ENCODE measurements at places on chromosomes 3 and 15. TPM values are rescaled to one million over a fixed set of nuclear protein-coding genes. Genes with fewer than 3 reads are reported as not detected.

DNA sequence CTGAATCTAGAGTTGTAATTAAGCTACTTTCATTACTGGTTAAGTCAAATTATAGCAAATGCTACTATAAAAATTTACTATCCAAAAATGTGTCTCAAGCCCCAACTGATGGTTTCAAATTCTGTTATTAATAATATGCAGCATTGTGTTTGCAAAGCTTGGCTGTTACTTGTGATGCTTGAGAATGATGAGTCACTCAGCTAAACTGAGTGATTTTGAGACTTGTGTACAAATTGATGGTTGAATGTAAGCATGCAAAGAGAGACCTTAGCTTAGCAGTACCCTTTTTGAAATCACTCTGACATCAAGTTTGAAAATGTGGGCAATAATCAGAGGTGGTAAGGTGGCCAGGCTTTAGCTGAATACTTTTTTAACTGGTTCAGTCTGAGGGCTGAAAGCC, 27.6 kb downstream of the OPA1 start:
- DNase-seq, result no peak

The DUOXA1 gene
- polyA plus RNA-seq, result 1.0 TPM

GRCh38 chr3:142963516-142964448, at the start of gene PAQR9:
PAQR9 (minus strand) TSS chr3:142963674; CDS start chr3:142963336, 338 bp downstream.
- DNase-seq, result no peak

GRCh38 chr15:60392986-60393790, 4.6 kb downstream of the ANXA2 start:
- peak; percentile 71 for DNase-seq

The KAT2B gene
- 5.3 TPM for polyA plus RNA-seq

- DNase-seq, result no peak
These were observed 58.5 kb downstream of the TIPARP start for GRCh38 chr3:156732715-156733421.

GRCh38 chr3:112357930-112358780, 25.2 kb downstream of the CD200 start:
- no peak for DNase-seq

DNA sequence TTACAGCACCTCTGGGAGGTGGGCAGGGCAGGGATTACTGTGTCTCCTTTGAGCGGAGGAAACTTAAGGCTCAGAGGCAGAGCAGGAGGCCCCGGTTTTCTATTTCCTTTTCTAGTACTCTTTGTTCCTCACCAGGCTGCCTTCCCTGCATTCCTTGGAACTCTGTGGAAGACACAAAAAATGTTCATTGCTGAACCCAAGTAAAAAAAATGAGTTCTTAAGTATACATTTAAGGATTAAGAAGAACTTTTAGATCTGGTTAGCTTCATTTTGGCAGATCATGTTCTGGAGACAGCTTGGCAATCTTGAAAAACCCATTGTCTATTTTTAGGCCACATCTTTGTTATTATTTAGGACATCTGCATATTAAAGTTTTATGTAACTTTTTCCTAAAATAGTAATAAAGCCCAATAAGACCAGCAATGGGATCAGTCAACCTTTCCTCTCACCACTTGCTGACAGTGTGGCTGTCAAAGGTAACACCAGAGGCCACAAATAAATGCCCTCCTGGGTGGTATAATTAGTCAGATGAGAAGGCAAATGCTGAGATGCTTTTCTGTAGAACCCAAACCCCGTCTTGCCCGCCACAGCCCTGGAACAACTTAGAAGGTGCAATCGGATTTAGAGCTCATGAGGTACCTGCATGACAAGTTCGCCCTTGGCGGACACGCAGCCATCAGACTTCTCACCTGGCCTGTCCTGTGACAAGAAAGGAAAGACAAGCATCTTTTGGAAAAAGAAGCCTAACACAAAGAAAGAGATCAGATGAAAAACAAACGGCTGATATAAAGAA, 97.2 kb downstream of the DGKG start:
- DNase-seq, result no peak

GRCh38 chr3:194100856-194101390, 35.0 kb upstream of the HES1 start:
- no peak for DNase-seq

DNA sequence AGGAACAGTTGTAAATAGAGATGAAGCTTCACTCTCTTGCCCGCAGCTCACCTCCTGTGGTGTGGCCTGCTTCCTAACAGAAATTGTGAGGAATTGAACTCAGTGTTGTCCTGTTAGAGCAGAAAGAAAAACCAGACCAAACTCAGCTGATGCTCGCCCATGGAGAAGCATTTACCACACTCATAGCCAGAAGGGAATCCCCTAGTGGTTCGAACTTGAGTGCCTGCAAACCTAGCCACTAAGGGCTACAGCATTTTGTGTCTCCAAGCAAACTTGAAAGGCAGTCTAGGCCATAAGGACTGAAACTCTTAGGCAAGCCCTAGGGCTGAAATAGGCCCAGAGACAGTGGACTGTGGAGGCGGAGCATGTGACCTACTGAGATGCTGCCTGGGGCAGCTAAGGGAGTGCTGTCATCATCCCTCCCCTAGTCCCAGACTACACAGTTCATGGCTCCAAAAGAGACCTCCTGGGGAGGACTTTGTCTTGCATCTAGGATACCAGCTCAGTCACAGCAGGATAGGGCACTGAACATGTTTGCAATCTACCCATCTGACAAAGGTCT, 44.5 kb upstream of the MCTP2 start:
- DNase-seq, result no peak

The GRAMD1C gene
- polyA plus RNA-seq, result 45.5 TPM

The ZNF80 gene
- not detected for polyA plus RNA-seq

- peak; percentile 76 for DNase-seq
These were observed 587 bp downstream of the PIGX start for GRCh38 chr3:196712514-196713413.

DNA sequence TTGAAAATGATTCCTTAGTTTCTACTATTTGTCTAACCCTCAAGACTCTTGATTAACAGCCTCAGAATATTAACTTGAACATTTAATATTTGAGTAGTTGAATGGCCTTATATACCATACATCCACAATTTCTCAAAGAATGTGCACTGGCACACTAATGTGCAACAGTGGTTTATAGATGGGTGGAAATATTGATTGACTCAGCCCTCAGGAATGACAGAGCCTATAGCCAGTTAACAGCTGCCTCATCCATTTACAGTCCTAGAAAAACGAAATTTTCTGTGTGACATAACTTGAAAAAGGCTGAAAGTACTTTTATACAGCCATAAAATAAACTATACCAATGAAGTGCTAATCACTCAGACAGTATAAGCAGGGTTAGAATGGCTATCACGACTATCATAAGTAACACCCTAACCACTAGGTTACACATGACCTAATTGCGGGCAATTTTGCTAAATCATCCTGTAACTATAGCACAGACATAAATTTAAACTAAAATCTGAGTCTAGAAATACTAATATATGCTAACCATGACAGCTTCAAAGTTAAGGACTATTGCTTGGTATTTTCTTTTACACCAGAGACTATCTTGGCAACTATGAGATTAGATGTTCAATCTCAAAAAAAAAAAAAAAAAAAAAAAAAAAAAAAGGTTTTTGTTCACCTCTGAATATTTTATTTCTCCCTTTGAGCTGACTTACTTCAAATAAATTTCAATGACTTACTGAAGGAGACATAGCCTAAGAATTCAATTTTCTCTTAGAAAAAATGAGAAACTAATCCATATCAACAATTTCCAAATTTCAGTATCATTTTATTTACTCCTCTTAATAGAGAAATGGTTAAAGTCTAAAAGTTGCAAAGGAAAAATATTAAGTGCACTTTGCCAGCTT, 9.3 kb downstream of the SECISBP2L start:
- no peak for DNase-seq

- no peak for DNase-seq
These were observed 63.9 kb upstream of the HES1 start for GRCh38 chr3:194072097-194072428.

GRCh38 chr15:27248251-27248650, 277.3 kb downstream of the GABRG3 start:
- DNase-seq, result no peak

- DNase-seq, result no peak
These were observed 47.1 kb downstream of the FOXP1 start for GRCh38 chr3:71536376-71536965.

The BTLA gene
- polyA plus RNA-seq, result 0.50 TPM

The ISLR gene
- 73.7 TPM for polyA plus RNA-seq

DNA sequence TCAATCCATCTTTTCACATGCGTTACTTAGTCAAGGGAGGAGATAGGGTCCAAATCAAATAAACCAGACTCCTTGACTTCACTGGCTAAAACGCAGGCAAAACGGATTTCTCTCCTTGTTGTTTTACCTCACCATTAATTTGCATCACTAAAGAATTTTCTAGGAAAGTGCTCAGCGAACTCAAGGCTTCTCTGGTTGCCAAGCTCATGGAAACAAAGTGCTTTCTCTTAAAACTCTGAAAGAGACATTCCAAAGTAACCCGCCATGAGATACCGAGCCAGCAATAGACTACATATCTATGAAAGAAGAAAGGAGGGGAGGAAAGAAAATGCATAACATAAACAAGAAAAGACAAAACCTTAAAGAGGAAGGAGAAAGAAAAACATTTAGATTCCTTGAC, 211.7 kb upstream of the WNT5A start:
- DNase-seq, result no peak

DNA sequence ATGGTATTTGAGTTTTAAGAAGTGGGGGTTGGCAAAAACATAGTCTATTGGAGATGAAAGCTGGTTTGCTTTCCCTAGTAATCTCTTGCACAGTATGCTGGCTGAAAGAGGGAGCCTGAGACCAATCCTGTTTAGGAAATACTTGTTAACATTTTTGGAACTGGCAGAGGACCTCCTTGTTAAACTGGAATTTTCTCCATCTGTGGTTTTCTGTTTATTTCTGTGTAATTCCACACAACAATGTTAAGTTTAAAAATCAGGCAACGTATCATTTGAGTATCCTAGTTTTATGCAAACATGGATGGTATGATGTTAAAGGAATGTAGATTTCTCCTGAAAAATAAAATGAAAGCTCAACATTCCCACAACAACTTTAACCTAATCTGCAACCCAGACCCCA, 536.0 kb upstream of the TBL1XR1 start:
- no peak for DNase-seq

GRCh38 chr3:45575386-45575923, 19.1 kb upstream of the LIMD1 start:
- no peak for DNase-seq

The ACTL6A gene
- polyA plus RNA-seq, result 143 TPM

- peak; percentile 29 for DNase-seq
These were observed 603 bp upstream of the SELENOK start for GRCh38 chr3:53892286-53892637.

GRCh38 chr3:50516440-50516871, 13.0 kb upstream of the CACNA2D2 start:
- peak; percentile 18 for DNase-seq

- DNase-seq, result no peak
These were observed 18.4 kb upstream of the NEK10 start for GRCh38 chr3:27387625-27388024.

The GBE1 gene
- polyA plus RNA-seq, result 14.1 TPM

- DNase-seq, result peak; percentile 85
These were observed 46.8 kb upstream of the SLC6A1 start for GRCh38 chr3:10945683-10946287.

The MUSTN1 gene
- 21.7 TPM for polyA plus RNA-seq

GRCh38 chr3:73516631-73517030, 108.1 kb downstream of the PDZRN3 start:
- peak; percentile 59 for DNase-seq

DNA sequence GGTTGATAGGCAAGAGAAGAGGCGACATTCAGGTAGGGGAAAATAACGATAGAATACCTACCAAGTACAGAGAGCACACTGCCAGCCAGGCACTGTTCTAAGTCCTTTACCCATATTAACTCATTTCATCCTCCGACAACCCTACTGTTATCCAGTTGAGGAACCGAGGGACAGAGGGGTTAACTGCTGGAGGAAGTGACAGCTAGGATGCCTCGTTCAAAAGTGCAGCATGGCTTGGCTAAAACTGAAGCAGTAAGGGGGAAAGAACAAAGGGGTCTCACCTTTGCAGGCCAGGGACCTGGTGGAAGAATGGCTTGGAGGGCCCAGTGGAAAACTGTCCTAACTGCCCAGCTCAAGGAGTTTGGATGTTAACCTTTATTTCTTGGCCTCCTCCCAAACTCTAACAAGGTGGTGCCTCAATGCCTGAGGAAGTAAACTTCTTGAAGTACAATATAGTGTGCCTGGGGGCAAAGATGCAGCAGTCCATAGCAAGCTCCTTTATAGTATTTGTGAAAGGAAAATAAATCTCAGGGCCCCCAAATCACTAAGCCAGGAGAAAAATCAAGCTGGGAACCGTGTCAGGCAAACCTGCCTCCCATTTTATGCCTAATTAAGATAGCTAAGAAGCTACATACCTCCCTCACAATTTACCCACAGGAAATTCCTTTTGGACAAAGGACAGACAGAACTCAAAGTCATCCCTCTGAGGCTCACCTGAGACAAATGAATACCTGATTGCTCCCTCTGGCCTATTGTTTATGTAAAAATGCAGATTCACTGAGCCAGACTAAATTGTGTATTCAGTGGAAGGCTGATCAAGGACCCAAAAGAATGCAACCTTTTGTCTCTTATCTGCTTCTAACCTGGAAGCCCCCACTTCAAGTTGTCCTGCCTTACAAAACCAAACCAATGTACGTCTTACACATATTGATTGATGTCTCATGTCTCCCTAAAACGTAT, 1.6 kb upstream of the ITGB5 start:
- no peak for DNase-seq

- peak; percentile 14 for DNase-seq
These were observed 844 bp upstream of the UQCC5 start for GRCh38 chr3:52535411-52536111.

The KBTBD8 gene
- 8.4 TPM for polyA plus RNA-seq

The EFHB gene
- polyA plus RNA-seq, result 32.9 TPM

The ST6GAL1 gene
- 12.8 TPM for polyA plus RNA-seq

- DNase-seq, result no peak
These were observed 26.1 kb downstream of the KY start for GRCh38 chr3:134624537-134625287.

- DNase-seq, result peak; percentile 70
These were observed 33.1 kb downstream of the MRAS start for GRCh38 chr3:138381413-138381901.

GRCh38 chr15:80072285-80072994, 13.0 kb downstream of the ZFAND6 start:
- DNase-seq, result no peak

GRCh38 chr3:121515313-121515712, 30.5 kb downstream of the POLQ start:
- no peak for DNase-seq

DNA sequence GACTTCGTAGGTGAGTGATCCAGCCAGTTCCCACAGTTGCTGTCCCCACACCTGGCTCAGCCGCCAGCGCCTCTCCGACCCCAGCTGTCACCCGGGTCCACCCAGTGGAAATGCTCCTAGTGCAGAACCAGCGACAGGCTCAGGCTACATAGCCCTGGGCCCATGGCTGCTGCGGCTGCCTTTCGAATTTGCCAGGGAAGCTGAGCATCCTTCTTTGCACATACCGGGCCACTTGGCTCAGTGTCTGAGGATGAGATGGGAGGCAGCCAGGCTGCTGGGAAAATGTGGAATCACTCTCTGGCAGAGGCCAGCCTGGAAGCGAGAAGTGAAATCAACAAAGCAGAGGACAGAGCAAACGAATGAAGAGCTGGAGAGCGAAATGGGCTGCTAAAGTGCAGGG, 80.1 kb downstream of the ST8SIA2 start:
- no peak for DNase-seq

- no peak for DNase-seq
These were observed 267.0 kb upstream of the CFAP20DC start for GRCh38 chr3:59316688-59317275.

GRCh38 chr15:101194546-101195125, 57.2 kb downstream of the CHSY1 start:
- no peak for DNase-seq
